Stimulated activated CD8-positive, alpha-beta memory T cell treated with anti-CD3 and anti-CD28 coated beads, Interleukin-4, amount 100 ng/mL, for 48 hours (primary cell): ENCODE measurements at places on chromosomes 3 and 15.

- DNase-seq: no peak
These were observed 51.7 kb downstream of the SCN11A start for GRCh38 chr3:39000008-39000450.

GRCh38 chr3:65230261-65231139 lies 542.7 kb upstream of the ADAMTS9 start:
- DNase-seq: no peak

- DNase-seq: no peak
These were observed 423.6 kb upstream of the MDFIC2 start for GRCh38 chr3:70736009-70736408.

DNA sequence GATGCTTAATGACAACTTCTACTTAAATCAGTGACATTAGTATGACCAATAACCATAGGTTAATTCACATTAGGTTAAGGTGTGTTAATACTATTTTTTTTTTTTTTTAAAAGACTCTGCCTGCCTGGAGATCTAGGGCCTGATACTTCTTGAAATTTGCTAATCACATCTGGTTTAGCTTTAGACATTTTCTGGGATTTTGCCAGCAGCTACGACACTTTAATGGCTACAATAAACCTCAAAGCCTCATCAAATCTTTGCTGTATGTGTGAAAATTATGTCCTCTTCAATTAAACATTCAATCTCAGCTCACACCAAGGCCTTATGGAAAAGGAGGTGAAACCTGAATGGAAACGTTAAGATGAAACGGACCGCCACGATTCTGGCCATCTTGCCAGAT lies 167.9 kb downstream of the GREM1 start:
- no peak for DNase-seq

DNA sequence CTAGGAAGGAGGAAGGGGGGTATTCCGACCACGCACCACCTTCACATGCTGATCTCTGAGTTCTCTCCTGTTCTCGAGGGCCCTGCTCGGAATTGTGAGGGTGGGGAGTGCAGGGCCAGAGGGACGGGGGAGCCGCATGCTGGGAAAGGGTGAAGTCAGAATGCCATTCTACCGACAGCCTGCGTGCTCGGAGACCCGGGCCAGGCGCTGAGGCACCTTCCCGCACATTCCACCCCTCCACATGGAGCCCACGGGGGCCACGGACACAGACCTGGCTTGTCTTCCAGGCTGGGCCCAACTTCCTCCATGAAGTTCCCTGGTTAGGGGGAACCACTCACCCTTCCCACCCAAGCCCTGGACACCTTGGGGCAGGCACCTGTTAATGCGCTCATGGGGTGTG lies 28.7 kb upstream of the PIGZ start:
- no peak for DNase-seq

DNA sequence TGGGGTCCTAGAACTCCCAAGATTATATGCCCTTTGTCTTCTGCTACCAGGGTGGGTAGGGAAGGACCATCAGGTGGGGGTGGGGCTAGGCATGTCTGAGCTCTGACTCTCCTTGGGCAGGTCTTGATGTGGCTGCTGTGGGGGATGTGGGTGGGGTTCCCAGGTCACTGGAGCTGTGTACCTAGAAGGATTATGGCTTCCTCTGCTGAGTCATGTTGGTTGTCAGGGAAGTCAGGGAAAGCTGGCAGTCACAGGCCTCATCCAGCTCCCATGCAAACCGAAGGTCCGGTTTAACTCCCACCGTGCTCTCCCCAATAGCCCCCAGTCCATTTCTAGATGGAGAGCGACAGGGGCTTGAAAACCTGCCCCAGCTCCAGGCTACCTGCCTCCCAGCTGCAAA lies 35.2 kb downstream of the EID1 start:
- no peak for DNase-seq

DNA sequence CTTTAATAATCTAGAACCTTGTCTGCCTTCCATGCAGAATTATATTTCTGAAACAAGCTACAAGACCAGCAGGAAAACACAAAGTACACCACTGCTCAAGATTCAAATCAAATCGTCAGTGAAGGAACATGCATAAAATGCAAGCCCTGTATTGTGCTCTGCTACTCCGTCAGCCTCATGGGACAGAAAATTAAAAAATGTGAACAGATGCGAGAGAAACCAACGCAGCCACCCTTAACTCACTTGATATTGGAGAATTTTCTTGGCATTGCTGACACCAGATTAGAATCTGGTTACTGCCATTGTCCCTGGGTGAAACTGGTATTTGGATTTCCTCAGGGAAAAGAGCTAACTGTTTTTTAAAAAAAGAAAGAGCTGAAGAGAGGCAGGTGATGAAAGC lies 23.6 kb downstream of the ANXA2 start:
- no peak for DNase-seq

- DNase-seq: no peak
These were observed 137.7 kb downstream of the BBX start for GRCh38 chr3:107660306-107660976.

DNA sequence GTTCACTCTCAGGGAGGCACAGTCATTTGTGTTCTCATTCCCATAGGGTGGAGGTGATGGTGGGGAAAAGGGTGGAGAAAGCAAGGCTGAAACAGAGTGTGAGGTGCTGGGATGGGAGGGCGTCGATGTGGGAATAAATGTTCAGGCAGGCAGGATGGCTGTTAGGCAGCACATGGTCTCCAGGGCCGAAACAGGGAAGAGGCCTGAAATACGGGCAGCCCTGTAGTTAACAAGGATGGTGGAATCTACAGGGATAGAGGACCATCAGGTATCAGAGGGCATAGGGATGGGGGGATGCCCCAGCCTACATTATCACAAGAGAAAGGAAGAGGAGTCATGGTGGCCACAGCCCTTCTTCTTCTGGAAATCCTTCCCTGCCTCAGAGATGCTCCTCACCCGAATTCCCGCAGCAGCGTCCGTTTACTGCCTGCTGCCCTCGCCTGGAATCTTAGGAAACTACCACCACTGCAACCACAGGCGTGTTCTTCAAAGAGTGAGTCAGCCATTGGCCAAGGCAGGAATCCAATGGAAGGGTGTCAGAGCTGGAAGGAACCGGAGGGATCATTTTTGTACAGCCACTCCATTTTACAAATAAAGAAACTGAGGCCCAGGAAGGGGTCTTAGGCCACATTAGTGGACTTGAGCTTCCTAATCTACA lies 49.7 kb upstream of the POMGNT2 start:
- no peak for DNase-seq

DNA sequence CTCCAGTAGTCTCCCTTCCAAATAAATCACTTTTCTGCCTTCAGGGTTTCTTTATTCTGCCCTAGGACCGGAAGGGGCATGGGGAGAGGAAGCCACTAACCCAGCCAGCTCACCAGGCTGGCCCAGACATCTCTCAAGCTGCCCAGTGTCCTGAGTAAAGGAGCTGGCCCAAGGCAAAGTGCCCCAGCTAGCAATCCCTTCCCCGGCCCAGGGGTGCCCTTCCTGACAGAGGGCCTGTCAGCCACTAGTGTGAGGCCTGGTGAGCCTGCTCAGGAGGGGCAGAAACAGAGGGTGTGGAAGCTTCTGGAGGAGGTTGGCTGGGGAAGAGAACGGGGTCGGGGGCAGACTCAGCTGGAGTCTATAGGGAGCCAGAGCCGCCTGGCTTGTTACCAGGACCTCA lies 22.2 kb downstream of the SHF start:
- DNase-seq: no peak

GRCh38 chr3:23740517-23740965 lies 65.2 kb upstream of the UBE2E1 start:
- peak; percentile 53 for DNase-seq
